ENCODE measurements at places on chromosomes 12 and 14.

- no peak for DNase-seq
Observed at GRCh38 chr12:69620077-69620476, 9.4 kb upstream of the LRRC10 start.

DNA sequence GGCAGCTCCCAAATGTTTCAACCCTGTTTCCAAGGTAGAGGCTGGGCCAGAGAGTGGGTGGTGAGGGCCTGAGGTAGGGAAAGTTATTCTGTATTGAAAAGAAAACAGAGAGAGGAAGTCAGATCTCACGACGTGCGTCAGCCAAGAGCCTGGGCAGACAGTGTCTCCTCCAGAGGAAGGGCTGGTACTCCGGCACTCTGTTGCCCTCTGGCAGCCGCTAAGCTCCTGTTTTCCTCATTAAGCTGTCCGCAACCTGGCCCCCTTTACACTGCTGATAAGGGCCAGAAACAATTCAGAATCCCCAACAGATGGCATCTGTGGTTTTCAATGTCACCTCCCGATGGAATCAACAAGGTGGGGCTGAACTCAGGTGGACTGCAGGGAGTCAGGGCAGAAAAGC lies 26.0 kb upstream of the LTBP2 start:
- no peak for DNase-seq

DNA sequence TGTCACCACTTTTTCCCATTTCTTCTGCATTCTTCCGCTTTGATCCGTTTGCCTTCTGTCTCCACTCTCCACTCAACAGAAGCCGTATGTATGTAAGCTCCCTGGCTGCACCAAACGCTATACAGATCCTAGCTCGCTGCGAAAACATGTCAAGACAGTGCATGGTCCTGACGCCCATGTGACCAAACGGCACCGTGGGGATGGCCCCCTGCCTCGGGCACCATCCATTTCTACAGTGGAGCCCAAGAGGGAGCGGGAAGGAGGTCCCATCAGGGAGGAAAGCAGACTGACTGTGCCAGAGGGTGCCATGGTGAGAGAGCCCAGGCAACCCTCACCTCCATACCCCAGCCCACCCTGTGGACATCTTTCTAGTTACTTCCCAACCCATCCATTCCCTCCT lies 8.3 kb downstream of the GLI1 start:
- no peak for DNase-seq

- DNase-seq: no peak
Observed at GRCh38 chr14:81474148-81474492, 59.5 kb downstream of the SEL1L start.

GRCh38 chr14:90811641-90812040 lies 4.6 kb downstream of the TTC7B start:
- no peak for DNase-seq

GRCh38 chr14:75736845-75737485 lies 75.9 kb downstream of the TTLL5 start:
- no peak for DNase-seq

GRCh38 chr14:101852785-101853184 lies 91.3 kb downstream of the PPP2R5C start:
- no peak for DNase-seq

GRCh38 chr14:96189281-96189711 lies 15.3 kb upstream of the BDKRB2 start:
- no peak for DNase-seq

GRCh38 chr12:98296462-98297079 lies 218.8 kb upstream of the TMPO start:
- no peak for DNase-seq
